ENCODE measurements at places on chromosomes 6 and 20.

DNA sequence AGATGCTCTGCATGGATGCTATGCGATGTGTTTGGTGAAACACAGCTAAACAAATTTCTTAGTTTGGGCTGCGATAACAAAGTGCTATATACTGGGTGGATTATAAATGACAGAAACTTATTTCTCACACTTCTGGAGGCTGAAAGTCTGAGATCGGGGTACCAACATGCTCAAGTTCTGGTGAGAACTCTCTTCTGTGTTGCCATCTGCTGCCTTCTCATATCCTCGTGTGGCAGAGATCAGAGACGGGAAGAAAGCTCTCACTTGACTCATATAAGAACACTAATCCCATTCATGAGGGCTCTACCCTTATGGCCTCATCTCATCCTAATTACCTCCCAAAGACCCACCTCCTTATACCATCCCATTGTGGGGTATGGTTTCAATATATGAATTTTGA, 162.0 kb upstream of the DTNBP1 start:
- no peak overlapping the region for H3K27ac ChIP-seq
- no peak for DNase-seq
- peaks cover 32% of the 10 kb centered on the region for H3K4me1 ChIP-seq
- H3K4me3 ChIP-seq: peak overlapping the region; percentile 49
- H3K27me3 ChIP-seq: no peaks in the 10 kb centered on the region

DNA sequence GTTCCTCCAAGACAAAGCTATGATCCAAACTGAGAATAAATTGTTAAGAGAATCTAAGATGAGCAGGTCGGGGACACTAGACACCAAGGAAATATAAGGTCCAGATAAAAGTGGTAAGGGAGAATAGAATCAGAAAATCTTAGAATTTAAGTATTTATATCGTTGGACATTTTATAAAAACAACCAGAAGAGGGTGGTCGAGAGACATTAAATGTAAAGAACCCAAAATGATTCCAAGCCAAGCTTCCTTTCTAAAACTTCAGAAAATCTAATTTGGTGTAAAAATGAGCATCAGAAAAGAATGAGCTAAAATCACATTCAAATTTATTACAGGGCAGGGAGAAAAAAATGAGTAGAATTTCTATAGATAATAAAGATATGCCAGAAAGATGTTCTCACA, 97.8 kb upstream of the OGFRL1 start:
- no peaks in the 10 kb centered on the region for H3K36me3 ChIP-seq
- H3K4me1 ChIP-seq: no peaks in the 10 kb centered on the region
- no peak overlapping the region for H3K27ac ChIP-seq
- no peaks in the 10 kb centered on the region for H3K27me3 ChIP-seq
- H3K4me3 ChIP-seq: no peak overlapping the region
- DNase-seq: no peak

GRCh38 chr20:52972190-52972937, at the start of gene TSHZ2:
Gene TSHZ2 (plus strand): TSS chr20:52972358. CDS start chr20:52973294, 936 bp downstream.
- H3K27me3 ChIP-seq: peaks cover 52% of the 10 kb centered on the region
- H3K27ac ChIP-seq: peak within 1 kb of the TSS; percentile 95
- peaks cover 2% of the 10 kb centered on the region for H3K36me3 ChIP-seq
- peaks cover 44% of the 10 kb centered on the region for H3K4me1 ChIP-seq

DNA sequence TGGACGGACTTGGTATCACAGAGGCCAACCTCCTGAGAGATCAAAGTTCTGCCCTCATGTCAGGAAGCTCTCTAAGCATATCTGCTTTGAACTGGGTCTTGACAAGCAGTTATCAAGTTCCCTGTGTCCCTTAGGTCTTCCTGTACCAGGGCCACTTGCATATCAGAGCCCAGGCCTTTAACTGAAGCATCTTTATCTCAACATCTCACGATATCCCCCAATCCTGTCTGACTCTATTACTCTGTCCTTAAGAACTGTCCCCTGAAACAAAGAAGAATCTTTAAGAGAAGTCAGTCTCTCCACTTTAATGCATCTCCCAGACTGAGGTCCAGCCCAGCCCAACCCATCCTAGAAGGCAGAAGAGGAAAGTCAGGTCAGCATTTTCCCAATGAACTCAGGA, 8.2 kb downstream of the MAS1L start:
- H3K36me3 ChIP-seq: no peaks in the 10 kb centered on the region
- no peaks in the 10 kb centered on the region for H3K27me3 ChIP-seq

GRCh38 chr20:3560578-3560977, 89.8 kb downstream of the ATRN start:
- H3K4me3 ChIP-seq: no peak overlapping the region
- H3K27me3 ChIP-seq: no peaks in the 10 kb centered on the region
- no peak overlapping the region for H3K27ac ChIP-seq
- no peaks in the 10 kb centered on the region for H3K36me3 ChIP-seq

GRCh38 chr6:157376706-157377230, 4.2 kb upstream of the ZDHHC14 start:
- peaks cover 12% of the 10 kb centered on the region for H3K4me1 ChIP-seq
- H3K27me3 ChIP-seq: peaks cover 3% of the 10 kb centered on the region
- H3K4me3 ChIP-seq: no peak overlapping the region
- H3K36me3 ChIP-seq: no peaks in the 10 kb centered on the region
- no peak overlapping the region for H3K27ac ChIP-seq

DNA sequence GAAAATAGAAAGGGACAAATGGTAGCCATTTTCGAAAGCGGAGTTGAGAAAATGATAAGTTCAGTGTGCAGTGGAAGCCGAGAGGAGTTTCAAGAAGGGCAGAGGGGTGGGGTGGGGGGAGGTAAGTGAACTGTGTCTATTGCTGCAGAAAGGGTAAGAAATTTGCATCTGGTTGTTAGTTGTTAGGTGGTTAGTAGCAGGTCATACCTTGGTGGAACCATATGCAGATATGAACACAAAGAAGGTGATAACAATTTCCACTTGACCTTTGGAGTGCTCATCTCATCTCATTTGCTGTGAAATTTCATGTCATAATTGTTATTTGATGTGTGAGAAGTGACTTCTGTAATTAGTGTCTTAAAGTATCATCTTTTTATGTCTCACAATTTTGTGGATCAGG, 288.2 kb downstream of the QKI start:
- H3K36me3 ChIP-seq: no peaks in the 10 kb centered on the region
- H3K27me3 ChIP-seq: no peaks in the 10 kb centered on the region
- H3K27ac ChIP-seq: no peak overlapping the region
- no peak for DNase-seq

DNA sequence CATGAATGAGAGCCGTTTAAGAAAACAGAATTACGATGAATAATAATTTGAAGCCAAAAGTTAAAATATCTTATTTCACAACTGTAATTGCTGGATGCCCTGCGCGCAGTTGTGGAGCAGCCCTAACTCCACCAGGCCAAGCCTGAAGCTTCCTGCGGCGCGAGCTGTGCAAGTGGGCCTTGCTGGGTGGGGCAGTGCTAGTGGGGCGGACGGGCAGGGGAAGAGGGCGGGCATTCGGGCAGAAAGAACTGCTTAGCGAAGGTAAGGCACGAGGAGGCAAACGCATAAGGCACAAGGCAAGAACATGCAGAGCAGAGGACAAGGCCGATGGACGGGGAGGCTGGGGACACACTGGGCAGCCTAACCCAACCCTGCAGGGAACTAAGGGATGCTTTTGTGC, 2.3 kb downstream of the HLA-DQB2 start:
- H3K4me3 ChIP-seq: no peak overlapping the region
- DNase-seq: no peak
- no peaks in the 10 kb centered on the region for H3K36me3 ChIP-seq
- H3K27ac ChIP-seq: no peak overlapping the region
- H3K4me1 ChIP-seq: no peaks in the 10 kb centered on the region
- H3K27me3 ChIP-seq: peaks cover 33% of the 10 kb centered on the region

DNA sequence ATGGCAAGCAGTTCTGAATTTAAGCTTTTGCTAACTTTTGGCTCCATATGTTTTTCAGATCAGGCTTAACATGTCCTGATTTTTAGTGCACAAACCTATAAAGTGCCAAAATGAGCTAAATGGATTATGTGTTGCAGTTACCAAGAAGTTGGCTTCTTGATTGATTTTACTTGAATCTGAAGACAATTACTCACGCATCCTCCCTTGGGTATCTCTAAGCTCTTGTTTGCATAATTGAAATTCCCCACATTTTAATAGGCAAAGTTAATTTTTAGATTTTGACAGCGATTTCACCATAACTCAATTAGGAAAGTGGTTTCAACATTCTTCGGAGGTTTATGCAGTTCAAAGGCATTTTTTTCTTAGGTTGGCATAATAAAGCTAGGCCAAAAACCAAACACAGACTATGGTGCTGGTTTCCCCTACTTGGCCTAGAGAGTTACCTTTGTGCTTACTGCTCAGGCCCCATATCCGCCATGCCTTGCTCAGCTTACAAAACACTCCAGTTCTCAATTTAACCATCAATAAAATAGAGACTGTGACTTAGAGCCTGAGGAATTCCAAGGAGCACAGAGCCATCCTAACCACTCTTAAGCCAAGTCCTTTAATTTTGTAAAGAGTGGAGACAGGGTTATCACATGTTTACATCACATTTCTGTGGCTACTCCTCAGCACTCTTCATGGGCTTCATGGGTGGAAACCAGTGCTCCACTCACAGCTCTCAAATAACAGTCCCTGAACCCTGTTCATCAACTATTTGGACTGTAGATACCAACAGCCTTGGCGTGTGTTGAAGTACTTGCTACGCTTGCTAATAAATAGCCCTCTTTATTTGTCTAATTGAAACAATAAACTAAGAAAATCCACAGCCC, 32.1 kb downstream of the LAMA4 start:
- H3K36me3 ChIP-seq: no peaks in the 10 kb centered on the region
- peaks cover 12% of the 10 kb centered on the region for H3K4me1 ChIP-seq
- no peak overlapping the region for H3K4me3 ChIP-seq
- H3K27me3 ChIP-seq: no peaks in the 10 kb centered on the region
- no peak for DNase-seq

DNA sequence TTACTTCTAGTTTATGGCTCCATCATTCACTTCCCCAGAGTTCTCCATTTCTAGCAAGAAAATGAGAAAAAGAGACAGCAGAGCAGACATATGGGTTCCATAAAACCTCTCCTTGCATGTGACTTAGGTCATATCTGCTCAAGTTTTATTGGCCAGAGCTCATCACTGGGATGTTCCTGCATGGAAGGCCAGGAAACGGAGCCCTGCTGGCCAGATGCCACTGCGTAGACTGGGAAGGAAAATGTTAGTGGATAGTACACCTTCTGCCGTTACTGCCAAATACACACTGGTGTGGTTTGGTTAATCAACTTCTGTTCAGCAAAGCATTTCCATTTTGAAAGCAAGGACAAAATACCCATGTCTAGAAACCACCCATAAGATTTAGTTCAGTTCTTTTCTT, 220.6 kb upstream of the TSHZ2 start:
- no peaks in the 10 kb centered on the region for H3K36me3 ChIP-seq
- H3K4me3 ChIP-seq: no peak overlapping the region
- H3K27ac ChIP-seq: no peak overlapping the region
- H3K27me3 ChIP-seq: no peaks in the 10 kb centered on the region
- DNase-seq: no peak

DNA sequence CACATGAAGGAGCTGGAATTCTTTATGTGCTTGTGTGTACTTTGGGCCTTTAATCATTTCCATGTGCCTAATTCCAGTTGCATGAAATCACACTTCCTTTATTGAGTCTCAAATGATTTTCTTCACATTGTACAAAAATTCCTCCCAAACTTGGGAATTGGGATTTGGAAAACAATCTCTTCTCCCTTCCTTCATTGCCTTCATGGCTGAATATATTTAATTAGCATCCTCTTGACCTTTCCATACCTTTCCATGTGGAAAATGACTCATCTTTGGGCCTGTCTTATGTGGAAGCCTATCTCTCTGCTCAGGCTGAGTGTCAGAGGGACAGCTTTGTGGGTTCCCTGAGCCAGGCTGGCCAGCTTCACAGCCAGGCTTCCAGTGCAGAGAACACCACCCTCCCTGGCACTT, 33.0 kb upstream of the CDH4 start:
- no peak overlapping the region for H3K27ac ChIP-seq
- H3K27me3 ChIP-seq: peaks cover 45% of the 10 kb centered on the region
- H3K4me1 ChIP-seq: no peaks in the 10 kb centered on the region

GRCh38 chr6:151005164-151005563, 139.7 kb downstream of the MTHFD1L start:
- H3K27ac ChIP-seq: no peak overlapping the region
- H3K27me3 ChIP-seq: no peaks in the 10 kb centered on the region
- H3K36me3 ChIP-seq: no peaks in the 10 kb centered on the region
- peaks cover 19% of the 10 kb centered on the region for H3K4me1 ChIP-seq
- no peak overlapping the region for H3K4me3 ChIP-seq

- H3K4me3 ChIP-seq: no peak overlapping the region
- H3K36me3 ChIP-seq: no peaks in the 10 kb centered on the region
- no peak overlapping the region for H3K27ac ChIP-seq
- no peak for DNase-seq
Observed at GRCh38 chr6:139354189-139354588, 20.3 kb downstream of the CITED2 start.

DNA sequence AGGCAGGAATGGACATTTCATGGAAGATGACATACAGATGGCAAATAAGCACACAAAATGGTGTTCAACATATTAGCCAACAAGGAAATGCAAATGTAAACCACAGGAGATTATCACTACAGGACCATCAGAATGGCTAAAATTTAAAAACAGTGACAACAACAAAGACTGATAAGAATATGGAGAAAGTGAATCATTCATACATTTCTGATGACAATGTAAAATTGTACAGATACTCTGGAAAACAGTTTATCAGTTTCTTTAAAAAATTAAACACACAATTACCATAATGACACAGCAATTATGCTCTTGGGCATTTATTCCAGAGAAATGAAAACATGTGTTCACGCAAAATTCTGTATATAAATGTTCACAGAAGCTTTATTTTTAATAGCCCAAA, 105.8 kb upstream of the RUNX2 start:
- DNase-seq: no peak
- no peaks in the 10 kb centered on the region for H3K4me1 ChIP-seq
- no peaks in the 10 kb centered on the region for H3K27me3 ChIP-seq
- H3K4me3 ChIP-seq: no peak overlapping the region
- H3K27ac ChIP-seq: no peak overlapping the region

- no peak overlapping the region for H3K4me3 ChIP-seq
- H3K4me1 ChIP-seq: no peaks in the 10 kb centered on the region
- no peak overlapping the region for H3K27ac ChIP-seq
- H3K27me3 ChIP-seq: no peaks in the 10 kb centered on the region
- peaks cover 12% of the 10 kb centered on the region for H3K36me3 ChIP-seq
- no peak for DNase-seq
Observed at GRCh38 chr20:44501448-44501847, 20.4 kb downstream of the SERINC3 start.

DNA sequence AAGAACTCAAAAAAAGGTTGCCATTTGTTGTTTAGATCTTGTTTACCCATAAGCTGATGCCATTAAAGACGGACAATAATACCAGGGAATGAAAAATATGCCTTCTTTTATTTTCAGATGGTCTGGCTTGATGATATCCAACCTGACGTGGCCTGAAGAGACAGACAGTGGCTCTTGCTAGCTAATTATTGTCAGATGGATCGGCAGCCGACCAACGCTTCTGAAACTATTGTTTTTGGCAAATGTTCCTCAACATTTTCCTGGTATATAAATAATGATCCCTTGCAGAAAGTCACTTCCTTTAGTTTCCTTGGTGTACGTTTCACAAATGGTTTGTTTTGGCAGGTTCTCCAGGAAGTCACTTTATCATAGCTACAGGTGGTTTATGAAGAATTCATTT, 290.9 kb upstream of the TSHZ2 start:
- no peak overlapping the region for H3K4me3 ChIP-seq
- H3K27me3 ChIP-seq: no peaks in the 10 kb centered on the region
- no peak for DNase-seq
- no peak overlapping the region for H3K27ac ChIP-seq
- peaks cover 2% of the 10 kb centered on the region for H3K36me3 ChIP-seq

- H3K4me3 ChIP-seq: no peak overlapping the region
- no peak for DNase-seq
- H3K36me3 ChIP-seq: peaks cover 8% of the 10 kb centered on the region
- H3K4me1 ChIP-seq: peaks cover 11% of the 10 kb centered on the region
Observed at GRCh38 chr6:138454981-138455706, 44.1 kb downstream of the NHSL1 start.
